CD8-positive, alpha-beta T cell (primary cell): ENCODE measurements at places on chromosomes 16 and 17.

DNA sequence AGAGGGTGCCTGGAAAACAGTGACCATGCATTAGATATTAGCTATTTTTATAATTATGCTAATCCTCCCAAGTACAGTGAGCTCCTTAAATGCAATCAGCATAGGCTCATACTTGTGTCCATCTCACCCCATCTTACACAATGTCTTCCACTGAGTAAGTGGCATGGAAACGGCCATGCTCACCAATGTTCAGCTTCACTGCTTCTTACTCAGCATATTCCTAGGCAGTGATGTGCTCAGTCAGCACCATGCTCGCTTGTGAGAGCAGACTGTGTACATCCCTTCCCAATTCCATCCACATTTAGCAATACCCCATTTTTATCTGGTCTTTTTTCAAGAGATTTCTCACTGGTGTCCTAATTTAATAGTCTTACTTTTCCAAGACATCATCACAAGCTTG, 454.8 kb upstream of the SOX9 start:
- DNase-seq = no peak

GRCh38 chr17:27905447-27906225, 12.5 kb upstream of the LYRM9 start:
- no peak for DNase-seq

DNA sequence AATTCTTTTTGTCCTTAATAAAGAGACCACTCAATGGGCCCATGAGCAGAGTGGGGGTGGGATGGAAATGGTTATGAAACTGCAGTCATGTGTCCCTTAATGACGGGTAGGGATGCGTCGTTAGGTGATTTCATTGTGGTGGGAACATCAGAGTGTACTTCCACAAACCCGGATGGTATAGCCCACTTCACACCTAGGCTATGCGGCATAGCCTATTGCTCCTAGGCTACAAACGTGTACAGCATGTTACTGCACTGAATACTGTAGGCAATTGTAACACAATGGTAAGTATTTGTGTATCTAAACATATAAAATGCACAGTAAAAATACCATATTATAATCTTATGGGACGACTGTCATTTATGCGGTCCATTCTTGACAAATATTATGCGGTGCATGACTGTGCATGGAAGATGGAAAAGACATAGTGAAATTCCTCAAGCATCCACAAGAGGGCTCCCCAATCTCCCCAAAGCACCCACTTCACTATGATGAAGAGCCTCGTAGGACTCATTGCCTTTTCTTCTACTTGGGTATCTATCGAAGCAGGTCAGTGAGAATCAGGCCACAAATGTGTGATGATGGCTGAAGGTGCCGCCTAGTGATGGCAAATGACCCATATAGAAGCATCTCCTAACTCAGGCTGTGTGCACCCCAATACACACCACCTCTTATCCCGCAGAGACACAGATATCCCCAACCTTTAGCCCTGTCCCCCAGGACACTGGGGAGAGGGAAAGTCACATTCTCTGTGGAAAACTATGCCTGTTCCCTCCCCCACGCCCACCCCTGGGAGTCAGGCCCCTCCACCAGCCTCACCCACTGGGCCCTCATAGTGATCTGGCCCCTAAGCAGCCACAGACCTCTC, 43.5 kb downstream of the TBX21 start:
- DNase-seq = no peak

DNA sequence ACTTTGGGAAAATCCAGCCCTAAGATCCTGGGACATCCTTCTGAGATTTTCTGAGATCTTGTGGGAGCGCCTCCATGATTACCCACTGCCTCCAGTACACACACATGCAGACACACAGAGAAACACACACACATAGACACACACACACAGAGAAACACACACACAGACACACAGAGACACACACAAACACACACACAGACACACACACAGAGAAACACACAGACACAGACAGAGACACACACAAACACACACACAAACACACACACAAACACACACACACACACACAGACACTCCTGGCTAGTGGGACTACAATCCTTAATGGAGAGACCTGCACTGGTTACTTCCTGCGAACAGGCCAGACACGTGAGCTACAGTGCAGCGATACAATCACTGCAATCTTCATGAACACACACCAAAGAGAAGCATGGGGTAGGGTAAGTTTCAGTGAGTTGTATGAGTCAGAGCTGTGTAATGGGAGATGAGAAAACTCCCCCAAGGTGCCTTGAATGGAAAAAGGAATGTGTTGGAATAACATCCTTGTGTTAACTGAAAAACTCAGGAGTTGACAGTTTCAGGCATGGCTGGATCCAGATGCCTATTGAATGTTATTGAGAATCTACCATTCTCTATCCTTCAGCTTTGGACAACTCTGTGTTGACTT, 79.5 kb downstream of the SLC6A2 start:
- DNase-seq = no peak

- DNase-seq = no peak
Measured at GRCh38 chr17:73267648-73268537, 6.2 kb upstream of the CPSF4L start.

GRCh38 chr16:24253192-24253591, 2.9 kb upstream of the CACNG3 start:
- peak; percentile 29 for DNase-seq

- no peak for DNase-seq
Measured at GRCh38 chr17:58382108-58382871, 30.3 kb upstream of the SUPT4H1 start.

GRCh38 chr16:4486126-4486893, 10.1 kb downstream of the HMOX2 start:
- no peak for DNase-seq

DNA sequence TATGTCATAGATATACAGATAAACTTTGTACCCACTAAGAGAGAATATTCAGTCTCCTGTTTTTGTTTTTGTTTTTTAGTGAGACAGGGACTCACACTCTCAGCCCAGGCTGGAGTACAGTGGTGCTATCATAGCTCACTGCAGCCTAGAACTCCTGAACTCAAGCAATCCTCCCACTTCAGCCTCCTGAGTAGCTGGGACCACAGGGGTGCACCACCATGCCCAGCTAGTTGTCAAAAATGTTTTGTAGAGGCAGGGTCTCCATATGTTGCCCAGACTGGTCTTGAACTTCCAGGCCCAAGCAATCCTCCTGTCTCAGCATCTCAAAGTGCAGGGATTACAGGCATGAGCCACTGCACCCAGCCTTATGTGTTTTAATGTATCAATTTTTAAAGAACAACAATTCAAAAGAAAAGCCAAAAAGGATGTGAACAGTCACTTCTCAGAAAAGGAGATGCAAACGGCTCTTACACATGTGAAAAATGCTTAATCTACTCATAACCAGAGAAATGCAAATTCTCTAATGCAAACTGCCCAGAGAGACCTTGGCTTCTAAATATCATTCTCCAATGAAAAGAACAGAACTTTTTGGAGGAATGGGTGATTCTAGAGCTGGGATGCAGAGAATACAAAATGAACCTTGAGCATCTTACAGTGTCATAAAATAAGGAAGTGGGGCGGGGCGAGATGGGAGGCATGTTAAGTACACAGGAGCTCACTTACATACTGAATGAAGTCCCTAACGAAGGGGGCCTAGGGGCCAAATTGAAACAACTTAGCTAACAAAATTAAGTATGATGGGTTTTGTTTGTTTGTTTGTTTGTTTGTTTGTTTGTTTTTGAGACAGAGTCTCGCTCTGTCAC, 7.3 kb upstream of the CMTM3 start:
- no peak for DNase-seq

GRCh38 chr16:65318138-65318537, 196.3 kb upstream of the CDH11 start:
- no peak for DNase-seq

- no peak for DNase-seq
Measured at GRCh38 chr17:40107522-40108174, 7.3 kb upstream of the NR1D1 start.

GRCh38 chr17:38748149-38748891, at the start of gene PCGF2:
Gene PCGF2 (minus strand): TSS chr17:38748336. CDS start chr17:38740402, 7,934 bp downstream.
- DNase-seq = no peak

- DNase-seq = no peak
Measured at GRCh38 chr16:55072976-55073375, 142.3 kb downstream of the IRX5 start.

- no peak for DNase-seq
Measured at GRCh38 chr16:53084746-53085334, 30.0 kb downstream of the CHD9 start.

- no peak for DNase-seq
Measured at GRCh38 chr17:76309461-76309860, 1.4 kb upstream of the QRICH2 start.

DNA sequence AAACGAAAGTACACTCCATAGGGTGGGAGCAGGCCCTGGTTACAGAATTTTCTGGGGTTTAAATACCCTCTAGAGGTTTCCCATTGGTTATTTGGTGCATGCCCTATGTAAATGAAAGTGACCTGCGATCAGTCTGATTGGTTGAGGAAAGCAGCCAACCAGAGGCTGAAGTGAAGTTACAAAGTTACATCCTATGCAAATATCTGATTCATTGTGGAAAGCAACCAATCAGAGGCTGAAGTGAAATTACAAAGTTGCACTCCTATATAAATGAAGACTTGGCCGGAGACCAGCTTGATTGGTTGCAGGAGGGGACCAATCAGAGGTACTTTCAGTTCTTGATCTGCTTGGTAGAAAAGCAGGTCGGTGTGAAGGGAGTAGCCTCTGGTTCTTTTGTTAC, 24.4 kb downstream of the NAA60 start:
- DNase-seq = no peak

DNA sequence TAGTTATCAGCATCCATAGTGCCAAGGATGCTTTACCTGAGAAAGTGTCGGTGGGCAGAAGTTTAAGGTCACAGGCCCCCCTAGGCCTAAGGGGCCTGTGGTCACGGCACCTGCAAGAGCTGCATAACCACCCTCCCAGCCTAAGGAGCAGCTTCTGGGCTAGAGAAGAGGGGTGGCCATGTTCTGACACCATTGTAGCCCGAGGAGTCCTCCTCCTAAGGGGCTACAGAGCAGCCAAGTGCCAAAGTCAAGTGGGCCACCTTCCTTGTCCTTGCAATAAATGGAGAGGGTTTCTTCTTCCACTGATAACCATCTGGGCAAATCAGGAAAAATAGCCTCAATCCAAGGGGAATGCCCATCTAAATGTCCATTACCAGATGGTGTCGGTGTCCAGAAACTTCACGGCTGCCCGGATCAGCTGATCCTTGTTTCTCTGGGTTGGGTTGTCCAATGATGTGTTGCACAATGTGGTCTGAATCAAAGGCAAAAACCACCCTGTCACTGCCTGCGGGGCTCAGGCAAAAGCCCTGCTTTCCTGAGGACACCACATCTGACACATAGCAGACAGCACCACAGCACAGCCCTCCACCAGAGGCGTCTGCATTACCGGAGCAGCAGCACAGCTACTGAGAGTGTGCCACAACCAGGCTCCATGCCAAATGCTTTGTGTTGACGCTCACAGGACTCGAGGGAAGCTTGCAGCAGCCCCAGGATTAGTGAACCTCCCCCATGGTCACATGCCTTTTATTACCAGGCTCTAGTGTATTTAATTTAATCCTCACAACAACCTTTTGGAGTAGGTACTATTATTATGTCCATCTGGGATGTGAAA, 12.8 kb downstream of the ATPAF2 start:
- peak; percentile 26 for DNase-seq

DNA sequence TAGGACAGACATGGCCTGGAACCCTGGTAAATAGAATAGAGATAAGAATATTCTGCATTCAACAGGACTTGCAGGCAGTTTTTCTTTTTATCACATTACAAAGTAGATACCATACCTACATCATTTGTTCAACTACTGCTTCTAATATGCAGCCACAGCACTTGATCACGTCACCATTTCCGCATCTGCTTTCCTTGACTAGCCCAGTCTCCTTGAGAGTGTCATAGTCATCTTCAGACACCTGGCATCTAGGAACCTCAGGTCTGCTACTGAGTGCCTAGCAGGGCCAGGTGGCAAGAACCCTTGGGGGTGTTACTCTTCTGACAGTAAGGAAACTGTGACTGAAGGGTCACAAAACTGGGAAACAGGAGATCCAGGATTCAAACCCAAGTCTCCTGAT, 93.2 kb upstream of the TOB1 start:
- DNase-seq = no peak

GRCh38 chr17:29089601-29090044, 46.7 kb downstream of the PIPOX start:
- no peak for DNase-seq

DNA sequence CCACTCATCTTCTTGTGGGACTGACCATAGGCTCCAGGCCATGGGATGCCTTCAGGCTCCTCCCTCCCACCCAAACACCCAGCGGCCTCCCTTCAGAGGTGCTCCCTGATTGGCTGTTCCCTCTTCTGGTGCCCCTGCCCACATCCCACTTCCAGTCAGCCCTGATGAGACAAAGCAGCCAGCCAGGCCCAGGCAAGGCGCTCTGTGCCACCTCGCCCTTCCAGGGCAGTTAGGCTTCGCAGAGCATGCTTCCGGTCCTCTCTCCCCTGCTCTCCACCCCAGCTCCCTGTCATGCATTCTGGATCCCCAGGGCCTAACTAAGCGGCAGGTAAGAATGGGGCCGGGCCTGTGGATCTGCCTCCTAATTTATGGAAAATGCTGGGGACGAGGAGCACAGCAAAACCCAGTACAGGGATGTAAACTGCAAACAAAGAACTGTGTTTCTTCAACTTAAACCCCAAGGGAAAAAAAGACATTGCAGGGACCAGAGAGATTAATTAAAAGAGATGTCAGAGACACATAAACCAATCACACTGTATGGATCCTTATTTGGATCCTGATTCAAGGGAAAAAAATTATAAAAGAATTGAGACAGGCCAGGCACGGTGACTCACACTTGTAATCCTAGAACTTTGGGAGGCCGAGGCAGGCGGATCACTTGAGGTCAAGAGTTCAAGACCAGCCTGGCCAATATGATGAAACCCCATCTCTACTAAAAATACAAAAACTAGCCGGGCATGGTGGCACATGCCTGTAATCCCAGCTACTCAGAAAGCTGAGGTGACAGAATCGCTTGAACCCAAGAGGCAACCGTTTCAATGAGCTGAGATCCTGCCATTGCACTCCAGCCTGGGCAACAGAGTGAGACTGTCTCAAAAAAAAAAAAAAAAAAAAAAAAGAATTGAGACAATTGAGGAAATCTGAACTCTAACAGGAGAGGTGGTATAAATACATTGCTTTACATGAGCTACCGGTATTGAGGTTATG, 26.0 kb downstream of the ZDHHC7 start:
- DNase-seq = no peak

DNA sequence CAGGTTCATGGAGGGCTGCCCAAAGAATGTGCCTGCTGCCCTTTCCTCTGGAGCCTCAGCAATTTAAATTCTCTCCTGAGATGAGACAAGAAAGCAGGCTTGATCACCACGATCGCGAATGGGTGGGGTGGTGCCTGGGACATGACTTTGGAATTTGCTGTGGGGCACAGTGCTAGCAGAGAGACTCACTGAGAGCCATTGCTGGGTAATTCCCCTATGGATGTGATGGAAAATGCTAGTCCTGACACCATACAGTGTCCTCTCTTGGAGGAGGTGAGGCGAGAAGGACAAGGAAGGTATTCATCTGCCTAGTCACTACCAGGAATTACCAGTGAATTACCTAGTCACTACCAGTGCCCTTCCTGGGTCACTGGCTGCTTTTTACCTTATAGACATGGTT, 15.5 kb downstream of the FAM20A start:
- DNase-seq = no peak
